GM06990 (cell line): ENCODE measurements at places on chromosomes 13 and 19.

GRCh38 chr19:791007-791566 is 6.2 kb upstream of the PTBP1 start:
- no peak for DNase-seq

DNA sequence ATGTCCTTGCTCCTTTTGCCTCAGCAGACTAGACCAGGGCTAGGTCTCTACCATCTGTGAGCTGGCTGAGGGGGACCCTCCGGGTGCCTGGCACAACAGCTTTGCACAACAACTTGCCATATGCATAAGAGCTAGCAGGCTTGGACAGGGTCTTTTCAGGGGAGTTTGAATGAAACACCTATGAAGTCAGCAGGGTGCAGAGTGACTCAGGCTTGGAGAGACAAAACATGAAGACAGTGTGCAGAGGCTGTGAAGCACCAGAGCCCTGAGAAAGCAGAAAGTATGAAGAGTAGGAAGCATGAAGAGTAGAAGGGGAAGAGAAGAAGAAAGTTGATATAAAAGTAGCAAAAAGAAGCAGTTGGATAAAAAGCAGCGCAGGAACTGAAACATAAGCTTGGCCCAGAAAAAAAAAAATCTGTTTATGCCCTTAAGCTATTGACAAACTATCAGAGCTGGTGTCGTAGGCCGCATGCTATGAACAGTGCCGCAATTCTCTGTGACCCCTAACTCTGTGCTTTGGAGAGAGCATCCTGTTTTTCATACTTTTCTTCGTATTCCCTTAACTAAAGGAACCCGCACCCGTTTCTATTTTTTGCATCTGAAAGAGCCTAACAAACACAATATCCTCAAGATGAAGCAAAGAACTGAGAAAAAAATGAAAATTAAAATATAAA is 52.7 kb upstream of the FAM216B start:
- no peak for DNase-seq

- no peak for DNase-seq
These were observed 99.4 kb downstream of the MIPEP start for GRCh38 chr13:23789576-23790346.

DNA sequence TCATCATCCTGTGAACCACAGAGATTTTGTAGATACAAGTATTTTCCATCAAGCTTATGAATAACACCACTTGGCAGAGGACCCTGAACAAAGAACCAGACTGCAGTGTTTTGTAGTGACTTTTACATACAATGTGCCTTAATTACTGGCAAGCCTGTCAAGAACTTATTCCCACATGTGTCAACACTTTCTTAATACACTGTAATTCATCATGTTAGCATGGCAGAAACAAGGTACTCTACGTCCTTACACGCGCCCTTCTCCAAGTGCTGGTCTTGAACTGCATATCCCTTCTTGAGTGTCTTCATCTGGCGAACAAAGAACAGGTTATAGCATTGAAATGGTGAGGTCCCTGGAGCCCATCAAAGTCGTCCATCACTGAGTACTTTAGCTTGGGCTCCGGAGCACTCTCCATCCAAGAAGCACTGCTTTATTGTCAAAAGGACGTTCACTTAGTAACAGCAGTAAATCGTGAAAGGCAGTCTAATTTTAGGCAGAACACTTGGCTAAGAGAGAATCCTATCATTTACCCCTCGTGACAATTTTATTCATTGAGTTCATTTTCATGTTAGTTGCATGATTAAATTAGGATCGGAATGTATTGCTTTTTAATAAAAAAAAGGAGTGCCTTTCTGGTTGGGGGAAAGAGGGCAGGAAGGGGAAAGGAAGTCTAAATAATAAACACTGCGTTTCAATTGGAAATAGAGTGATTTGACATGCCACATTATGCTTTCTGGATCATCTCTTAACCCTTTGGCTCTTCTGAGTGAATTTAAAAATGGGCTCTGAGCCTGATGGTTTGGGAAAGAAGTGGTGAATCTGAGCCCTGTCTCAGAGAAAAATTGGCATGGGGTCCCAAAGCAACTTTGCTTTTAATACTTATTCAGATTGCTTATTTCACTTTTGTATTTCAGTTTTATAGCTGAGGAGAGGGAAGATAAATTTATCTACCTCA is 376.1 kb downstream of the DLEU7 start:
- no peak for DNase-seq

DNA sequence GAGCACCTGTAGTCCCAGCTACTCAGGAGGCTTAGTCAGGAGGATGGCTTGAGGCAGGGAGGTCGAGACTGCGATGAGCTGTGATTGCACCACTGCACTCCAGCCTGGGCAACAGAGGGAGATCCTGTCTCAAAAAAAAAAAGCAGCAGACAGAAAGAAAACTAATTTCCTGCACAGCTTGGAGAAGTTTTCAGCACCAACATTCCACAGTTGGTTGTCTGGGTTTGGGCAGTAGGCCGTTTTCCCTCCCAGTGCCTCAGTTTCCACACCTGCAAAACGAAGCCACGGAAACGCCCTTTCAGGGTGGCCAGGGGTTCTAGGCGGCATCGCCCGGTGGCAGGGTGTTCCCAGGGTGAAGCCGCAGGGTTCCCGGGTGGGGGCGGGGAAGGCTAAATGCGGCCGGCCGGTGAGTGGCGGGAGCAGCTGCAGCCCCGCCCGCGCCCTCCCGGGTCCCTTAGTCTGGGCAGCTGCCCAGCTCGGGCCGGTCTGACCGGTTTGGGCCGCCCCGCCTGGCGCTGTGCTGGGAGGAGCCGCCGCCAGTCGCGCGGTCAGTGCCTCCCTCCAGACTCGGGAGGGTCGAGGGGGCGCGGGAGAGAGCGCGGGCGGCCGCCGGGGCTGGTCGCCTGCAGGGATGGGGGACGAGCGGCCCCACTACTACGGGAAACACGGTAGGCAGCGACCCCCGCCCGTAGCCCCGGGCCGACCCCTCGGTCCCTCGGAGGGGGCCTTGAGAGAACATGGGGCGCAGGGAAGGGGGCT is at the start of gene SLC44A2:
Gene SLC44A2, plus strand, starts transcription at position 551 of the 759 bp plus-strand sequence. Its CDS starts 81 bp downstream, at position 632.
- DNase-seq: no peak

- DNase-seq: no peak
These were observed 444.9 kb downstream of the PCDH20 start for GRCh38 chr13:60970736-60971135.

DNA sequence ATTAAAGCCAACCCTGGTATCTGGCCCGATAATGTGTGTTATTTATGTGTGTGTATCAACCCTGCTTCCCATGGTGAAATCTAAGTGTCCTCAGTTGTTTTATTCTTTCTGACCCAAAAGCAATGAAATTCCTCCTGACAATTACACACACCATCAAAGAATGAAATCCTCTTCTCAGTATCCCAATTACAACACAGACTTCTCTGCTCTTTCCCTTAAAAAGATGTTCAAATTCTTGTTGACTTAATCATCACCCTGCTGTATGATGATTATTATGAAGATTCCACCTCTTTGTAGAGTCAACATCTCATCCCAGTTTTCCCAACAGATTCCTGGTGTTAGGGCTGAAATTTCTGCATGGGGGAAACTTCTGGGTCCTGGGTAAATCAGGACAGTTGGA is 8.9 kb upstream of the TRPC4 start:
- DNase-seq: no peak
